ENCODE measurements at places on chromosomes 4 and X.

DNA sequence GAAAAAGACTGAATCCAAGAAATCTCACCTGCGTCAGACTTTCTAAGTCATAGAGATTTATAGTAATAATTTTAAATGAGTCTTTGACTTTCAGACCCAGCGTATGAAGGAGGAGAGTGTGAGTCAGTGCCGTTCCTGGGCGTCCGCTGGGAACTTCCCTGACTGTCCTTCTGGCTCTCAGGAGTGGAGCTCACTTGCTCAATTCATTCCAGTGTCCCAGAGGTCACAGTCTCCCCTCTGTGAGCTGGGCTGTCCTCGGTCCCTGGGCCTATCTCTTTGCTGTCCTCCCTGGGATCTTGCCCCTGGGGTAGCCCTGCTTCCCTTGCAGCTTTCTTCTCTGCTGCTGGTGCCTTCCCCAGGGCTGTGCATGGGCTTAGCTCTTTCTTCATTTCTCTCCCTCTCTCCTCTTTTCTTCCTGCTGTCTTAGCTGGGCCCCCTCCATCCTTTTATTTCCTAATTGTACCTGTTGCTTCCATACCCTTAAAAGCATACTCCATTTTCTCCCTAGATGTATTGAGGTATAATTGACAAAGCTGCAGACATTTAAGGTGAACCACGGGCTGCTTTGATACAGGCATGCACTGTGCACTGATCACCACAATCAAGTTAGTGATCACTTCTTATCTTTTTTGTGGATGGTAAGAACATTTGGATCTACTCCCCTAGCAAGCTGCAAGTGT lies 11.6 kb downstream of the SORBS2 start:
- no peak for DNase-seq

DNA sequence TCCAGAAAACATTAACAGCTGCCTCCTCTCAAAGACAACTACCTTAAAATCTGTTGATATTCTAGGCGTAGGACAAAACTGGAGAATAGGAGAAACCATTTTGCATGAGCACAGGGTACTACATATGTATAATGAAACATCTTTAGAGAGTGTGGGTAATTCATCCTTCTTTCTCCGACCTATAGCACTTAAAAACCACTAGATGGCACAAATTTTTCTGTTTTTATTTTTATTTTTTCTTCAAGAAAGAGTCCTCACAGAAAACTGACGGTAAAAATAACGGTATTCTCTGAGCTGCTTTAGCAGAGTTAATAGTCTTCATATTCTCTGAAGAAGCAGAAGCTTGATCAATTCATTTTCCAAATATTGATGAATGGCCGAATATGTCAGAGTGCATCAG lies 14.6 kb downstream of the SMIM31 start:
- peak; percentile 6 for DNase-seq

GRCh38 chrX:47743504-47743903 lies 84.5 kb upstream of the UXT start:
- peak; percentile 25 for DNase-seq

DNA sequence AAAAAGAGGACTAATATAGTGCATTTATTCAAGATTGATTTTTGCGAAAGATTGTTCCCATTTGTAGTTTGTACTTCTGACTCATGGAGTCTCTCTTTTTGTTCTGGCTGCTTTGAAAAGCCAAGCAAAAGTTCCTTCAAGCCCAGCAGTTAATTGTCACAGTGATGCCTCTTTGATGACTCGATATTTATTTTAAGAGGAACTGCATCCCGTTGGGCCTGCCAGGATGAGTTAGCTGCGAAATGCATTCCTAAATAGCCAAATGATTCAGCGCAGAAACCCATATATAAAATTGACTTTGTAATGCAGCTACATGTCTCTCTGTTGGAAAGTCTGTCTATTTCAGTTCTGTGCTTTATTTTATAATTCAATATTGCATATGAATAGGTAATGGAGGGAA lies 295.1 kb downstream of the GBA3 start:
- peak; percentile 60 for DNase-seq

- DNase-seq = peak; percentile 94
Observed at GRCh38 chr4:10116569-10117358, at the start of gene WDR1. Gene WDR1, minus strand, starts transcription at chr4:10116799. Its CDS starts 133 bp downstream, at chr4:10116666.

GRCh38 chr4:22903913-22904312 lies 211.2 kb downstream of the GBA3 start:
- no peak for DNase-seq

All from fibroblast of the aortic adventitia (primary cell).